T-helper 2 cell treated with Interferon-gamma antibody and Interleukin-4, amounts not matched to agents 5 μg/mL and 100 μg/mL, for 36 hours (primary cell): ENCODE measurements at places on chromosomes 2 and 18.

DNA sequence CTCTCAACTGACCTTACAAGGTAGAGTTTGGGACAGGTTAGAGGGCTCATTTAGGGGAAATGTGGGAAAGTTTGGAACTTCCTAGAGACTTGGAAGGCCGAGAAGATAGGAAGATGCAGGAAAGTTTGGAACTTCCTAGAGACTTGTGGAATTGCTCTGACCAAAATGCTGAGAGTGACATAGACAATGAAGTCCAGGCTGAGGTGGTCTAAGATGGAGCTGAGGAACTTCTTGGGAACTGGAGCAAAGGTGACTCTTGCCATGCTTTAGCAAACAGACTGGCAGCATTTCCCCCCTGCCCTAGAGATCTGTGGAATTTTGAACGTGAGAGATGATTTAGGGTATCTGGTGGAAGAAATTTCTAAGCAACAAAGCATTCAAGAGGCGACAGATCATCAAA lies 258.9 kb upstream of the GULP1 start:
- DNase-seq: no peak

GRCh38 chr2:235647877-235648276 lies 154.0 kb downstream of the AGAP1 start:
- DNase-seq: no peak

DNA sequence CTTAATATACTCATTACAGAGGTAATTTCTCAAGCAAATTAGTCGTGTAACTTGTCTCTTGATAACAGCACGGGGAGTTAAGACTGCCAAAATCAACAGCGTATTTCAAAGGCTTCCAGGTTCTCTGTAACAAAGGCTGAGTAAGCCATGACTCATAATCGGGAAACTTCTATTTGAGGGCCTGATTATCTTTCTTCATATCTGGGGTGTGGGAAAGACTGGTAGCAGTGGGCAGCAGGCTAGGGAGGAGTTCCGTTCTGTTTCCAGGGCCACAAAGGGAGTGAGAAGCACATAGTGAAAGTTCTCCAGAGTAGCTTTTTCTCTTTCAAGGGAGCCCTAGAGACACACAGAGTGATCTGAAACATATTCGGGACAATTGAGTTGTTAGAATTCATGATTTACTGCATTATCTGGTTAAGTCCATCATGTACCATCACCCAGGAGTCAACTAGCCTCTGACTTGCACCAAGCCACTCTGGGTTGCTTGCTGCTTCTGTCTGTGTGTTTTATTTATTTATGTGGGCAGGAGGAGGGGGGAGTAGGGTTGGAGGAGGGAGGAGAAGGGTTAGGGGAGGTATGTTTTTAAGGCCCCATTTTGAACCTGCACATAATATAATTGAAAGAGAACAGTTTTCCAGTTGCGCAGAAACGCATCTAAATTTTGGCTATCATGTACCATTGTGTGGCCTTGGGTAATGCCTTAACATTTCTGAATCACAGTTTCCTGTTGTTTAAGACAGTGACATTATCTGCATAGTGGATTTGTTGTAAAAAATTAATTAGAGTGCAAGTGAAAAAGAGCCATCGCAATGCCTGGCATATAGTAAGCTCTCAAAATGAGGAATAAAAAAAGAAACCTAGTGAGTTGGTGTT lies 80.5 kb upstream of the ITPRID2 start:
- DNase-seq: peak; percentile 19

DNA sequence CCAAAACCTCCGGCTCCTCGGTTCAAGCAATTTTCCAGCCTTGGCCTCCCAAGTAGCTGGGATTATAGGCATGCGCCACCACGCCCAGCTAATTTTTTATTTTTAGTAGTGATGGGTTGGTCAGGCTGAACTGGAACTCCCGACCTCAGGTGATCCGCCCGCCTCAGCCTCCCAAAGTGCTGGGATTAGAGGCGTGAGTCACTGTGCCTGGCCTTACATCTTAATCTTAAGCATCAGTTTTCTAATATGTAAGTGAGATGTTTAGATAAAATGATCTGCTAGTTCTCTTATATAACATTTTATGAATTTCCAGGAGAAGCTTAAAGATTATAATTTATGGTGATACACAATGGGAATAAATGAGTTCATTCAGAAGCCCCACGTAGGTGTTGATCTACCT lies 69.2 kb downstream of the SPTBN1 start:
- DNase-seq: no peak

DNA sequence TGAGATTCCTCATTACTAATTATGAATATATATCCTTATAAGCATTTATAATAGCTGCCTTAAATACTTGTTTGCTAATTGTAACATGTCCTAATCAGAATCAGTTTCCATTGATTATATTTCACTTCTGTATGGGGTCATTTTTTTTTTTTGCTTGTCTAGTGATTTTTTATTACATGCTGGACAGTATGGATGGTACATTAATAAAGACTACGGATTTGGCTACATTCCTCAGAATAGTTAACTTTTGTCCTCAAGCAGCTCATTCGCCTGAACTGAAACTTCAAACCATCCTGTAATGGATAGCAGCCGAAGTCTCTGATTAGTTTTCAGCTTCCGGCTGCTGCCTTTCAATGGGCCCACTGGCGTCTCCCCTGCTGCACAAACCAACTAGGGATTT lies 11.7 kb downstream of the TGIF1 start:
- no peak for DNase-seq

DNA sequence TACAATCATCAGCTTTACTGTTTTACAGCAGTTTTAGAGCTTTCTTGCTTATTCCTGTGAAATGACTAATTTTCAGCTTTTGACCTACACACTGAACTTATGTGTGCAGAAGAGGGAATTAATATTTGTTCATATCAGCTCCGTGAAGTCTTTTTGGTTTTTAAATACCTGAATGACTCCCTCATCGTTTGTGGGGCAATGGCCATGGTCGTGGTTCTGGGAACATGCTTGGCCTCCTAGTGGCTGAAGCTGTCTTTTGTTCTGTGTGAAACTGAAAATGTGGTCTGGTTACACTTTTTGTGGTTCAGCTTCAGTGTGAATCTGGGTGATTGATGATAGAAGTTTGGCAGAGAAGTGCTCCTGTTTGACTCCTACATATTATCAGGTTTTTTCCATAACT lies 408.1 kb downstream of the THSD7B start:
- DNase-seq: no peak

- no peak for DNase-seq
These were observed 317.6 kb downstream of the PRKCE start for GRCh38 chr2:45968946-45969584.
